NCI-H510A treated with DMSO at 0.1 percent for 48 hours (cell line): ENCODE measurements at places on chromosomes 5 and 9.

DNA sequence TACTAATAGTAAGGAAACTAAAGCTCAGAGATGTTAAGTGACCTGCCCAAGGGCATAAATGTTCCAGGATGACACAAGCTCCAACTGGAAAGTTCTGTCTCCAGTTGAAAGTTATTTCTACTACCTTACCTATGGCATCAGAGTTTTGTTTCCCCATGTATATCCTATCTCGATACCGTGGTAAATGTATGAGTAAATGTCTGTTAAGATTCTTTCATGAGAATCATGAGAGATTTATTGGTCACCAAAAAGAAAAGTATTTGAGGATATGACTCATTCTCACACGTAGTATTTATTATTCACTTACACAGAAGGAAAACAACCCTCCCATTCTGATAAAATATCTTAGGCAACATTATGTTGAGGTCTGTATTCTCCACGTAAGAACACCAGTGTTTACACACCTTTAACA, 11.1 kb upstream of the SHOC1 start:
- peak; percentile 21 for DNase-seq

- DNase-seq: peak; percentile 25
Observed at GRCh38 chr5:97037819-97038218, 101.9 kb downstream of the LNPEP start.

- peak; percentile 9 for DNase-seq
Observed at GRCh38 chr5:166370928-166371690, 1920.3 kb upstream of the WWC1 start.

DNA sequence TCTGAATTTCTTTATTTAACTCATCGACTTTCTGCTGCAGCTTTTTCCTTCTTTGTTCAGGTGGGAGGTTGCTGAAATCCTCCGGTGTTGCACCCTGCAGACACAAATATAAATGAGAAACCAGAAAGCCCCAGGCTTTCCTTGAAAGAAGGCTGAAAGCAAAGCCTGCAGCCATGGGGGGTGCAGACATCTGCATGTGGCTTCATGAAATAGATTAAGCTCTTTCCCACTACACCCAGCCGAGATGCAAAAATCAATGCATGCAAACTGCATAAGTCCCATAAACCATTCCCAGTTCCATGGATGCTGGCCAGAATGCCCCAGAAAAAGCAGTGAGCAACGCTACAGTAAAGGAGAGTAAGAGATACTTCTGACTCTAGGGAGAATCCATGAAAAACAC, 73.6 kb downstream of the USP20 start:
- DNase-seq: no peak

DNA sequence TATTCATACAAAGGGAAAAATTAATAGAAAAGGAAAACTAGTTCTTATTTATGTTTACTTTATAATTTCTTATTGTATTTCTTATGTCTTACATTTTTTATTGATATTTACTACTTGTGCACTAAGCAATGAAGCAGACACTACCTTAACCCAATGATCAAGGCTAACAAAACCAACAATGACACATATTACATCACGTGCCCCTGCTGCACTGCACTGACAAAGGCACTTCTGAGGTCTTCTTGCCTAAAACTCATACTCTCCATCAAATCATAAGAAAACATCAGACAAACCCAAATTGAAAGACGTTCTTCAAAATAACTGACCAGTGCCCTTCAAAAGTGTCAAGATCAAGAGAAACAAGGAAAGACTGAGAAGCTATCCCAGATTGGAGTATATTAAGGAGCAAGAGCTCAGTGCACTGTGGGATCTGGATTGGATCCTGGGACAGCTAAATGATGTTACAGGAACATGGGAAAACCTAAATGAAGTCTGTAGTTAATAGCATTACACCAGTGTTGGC, 230.9 kb downstream of the AUH start:
- DNase-seq: no peak

GRCh38 chr9:112072721-112073638, 102.1 kb downstream of the SUSD1 start:
- peak; percentile 14 for DNase-seq

GRCh38 chr9:92657296-92658094, 12.4 kb downstream of the IPPK start:
- DNase-seq: no peak

DNA sequence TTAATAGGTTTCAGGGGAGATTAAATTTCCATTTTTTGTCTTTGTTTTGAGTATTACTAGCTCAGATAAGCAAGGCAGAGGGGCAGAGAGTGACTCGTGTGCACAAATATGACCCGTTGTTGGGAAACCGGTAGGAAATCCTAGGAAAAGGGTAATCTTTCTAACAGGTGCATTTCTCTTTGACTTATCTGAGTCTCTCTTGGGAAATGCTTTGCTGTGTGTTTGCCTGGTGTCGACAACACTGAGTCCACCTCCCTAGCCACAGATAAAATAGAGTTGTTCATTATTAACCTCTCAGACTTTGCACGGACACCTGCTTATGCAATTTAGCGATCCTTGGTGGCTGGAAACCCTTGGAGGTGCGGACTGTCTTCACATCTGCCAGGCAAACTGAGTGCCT, 164.2 kb downstream of the FGF1 start:
- no peak for DNase-seq

DNA sequence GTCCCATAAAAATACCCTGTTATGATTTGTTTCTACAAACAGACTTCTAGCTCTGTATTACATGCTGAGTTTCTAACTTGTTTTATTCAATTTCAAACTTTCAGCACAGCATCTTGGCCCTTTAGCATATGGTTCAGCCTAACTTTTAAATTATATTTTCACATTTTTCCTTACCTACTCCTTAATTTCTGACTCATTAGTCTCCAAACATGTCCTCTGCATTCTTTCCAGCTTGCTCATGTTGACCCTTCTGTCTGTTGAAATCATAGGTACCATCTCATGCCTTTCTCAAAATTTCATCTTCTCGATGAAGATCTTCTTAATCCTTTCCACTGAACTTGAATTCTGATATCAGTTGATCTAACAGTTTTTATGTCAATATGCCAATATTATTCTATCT, 200.9 kb upstream of the RIOK2 start:
- DNase-seq: no peak

GRCh38 chr9:37036776-37037502, 2.9 kb upstream of the PAX5 start:
- peak; percentile 42 for DNase-seq

GRCh38 chr5:158223054-158223600, 364.2 kb upstream of the CLINT1 start:
- no peak for DNase-seq

GRCh38 chr5:42944989-42945388, 95.1 kb downstream of the ANXA2R start:
- no peak for DNase-seq

GRCh38 chr9:2730971-2731370, 13.7 kb downstream of the KCNV2 start:
- DNase-seq: no peak

DNA sequence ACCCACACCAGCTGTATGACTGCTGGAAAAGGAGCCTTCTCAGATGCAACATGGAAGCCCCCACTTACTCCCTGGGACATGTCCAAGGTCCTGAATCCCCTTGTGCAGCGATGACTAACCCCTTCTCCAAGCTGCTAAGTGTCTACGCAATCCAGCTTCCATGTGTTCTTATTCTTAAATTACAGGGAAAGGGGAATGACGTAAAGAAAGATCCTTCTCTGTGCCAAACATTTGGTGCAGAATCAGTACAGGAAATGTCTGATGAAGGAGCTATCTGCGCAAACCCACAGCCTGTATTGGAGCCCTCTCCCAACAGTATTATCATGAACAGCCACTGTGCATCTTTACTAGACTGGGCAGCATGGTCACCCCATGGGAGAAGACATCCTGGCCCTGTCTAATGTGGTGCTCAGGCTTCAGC, 183.2 kb downstream of the FRMD3 start:
- no peak for DNase-seq

GRCh38 chr5:86881493-86882090, 263.9 kb downstream of the COX7C start:
- DNase-seq: no peak

- no peak for DNase-seq
Observed at GRCh38 chr5:125685771-125686170, 737.4 kb upstream of the GRAMD2B start.

- no peak for DNase-seq
Observed at GRCh38 chr9:133268335-133269056, 6.5 kb downstream of the ABO start.

DNA sequence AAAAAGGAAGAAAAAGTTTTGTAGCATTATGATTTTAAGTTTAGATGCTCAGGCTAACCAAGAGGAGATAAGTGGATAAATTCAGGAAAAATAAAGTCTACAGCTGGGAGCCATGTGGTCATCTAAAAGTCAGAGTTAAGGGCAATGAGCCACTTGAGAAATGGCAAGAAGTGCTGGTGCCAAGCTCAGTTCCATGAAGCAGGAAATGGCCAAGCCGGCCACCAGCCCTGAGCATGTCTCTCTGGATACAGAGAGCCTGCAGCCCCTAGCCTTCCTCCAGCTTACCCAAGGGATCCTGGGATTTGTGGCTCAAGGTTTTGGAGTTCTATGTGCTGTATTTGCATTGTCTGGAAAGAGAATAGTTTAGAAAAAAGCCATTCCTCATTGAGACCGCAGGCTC, 12.2 kb upstream of the S1PR3 start:
- DNase-seq: no peak

DNA sequence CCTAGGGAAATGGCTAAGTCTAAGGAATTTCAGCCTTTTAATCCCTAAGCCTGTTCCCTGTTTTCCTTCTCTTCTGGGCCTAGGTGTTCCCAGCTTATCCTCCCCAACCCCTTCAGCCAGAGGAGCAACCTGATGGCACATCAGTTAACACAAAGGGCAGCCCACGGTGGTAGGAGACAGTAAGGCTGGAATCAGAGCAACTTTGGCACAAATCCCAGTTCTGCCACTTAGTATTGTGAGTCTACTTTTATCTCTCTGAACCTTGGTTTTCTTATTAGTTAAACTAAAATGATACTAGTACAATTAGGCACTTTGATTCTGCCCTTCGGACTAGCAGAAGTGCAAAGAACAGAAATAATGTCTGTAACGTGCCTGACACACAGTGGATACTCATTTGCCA, 246.8 kb downstream of the SAXO1 start:
- DNase-seq: no peak

DNA sequence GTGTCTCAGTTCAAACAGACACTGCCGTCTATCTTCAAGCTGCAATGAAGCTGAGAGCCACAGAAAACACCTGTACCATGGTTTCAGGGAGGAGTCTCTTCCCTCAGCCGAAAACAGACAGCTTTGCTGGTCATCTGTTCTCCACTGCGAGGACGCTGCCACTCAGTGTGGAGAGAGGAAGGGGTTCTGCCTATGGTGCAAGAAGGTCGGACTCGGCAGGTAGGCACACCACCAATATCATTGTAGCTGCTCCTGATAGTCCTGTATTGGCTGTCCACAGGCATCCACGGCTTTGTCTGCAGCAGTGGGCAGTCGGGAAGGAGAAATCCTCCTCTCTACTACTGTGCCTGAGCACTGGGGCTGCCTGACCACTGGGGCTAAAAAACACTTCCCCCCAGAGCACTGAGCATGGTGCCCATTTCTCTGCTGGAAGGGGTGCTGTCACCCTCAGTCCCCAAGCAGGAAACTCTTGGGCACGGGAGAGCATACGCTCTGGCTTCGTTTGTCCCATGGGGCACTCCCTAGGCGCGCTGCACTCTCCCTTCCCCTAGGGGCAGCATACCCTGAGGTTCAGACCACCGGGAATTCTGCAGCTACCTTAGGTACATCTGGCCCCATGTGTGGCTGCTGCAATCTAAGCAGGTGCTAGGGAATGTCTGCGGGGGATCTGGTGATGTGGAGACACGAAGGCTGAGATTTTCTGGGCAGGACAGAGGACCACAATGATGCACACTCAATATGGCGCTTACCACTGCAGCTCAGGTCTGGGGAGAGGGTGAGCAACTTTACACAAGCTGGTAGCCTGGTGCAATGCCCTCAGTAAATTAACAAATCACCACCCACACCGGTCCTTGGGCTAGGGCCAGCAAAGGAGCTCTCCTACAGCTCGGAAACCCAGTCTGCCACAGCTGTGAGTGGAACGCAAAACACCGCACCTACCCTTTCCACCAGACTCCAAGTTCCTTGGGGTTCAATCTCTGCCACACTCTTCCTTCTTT, 880.9 kb upstream of the SEMA6A start:
- DNase-seq: peak; percentile 22

- DNase-seq: no peak
Observed at GRCh38 chr5:168302785-168303184, 11.3 kb downstream of the WWC1 start.

- DNase-seq: peak; percentile 50
Observed at GRCh38 chr9:34899535-34900158, 58.4 kb upstream of the PHF24 start.

- no peak for DNase-seq
Observed at GRCh38 chr5:6873359-6873758, 160.1 kb downstream of the TENT4A start.

DNA sequence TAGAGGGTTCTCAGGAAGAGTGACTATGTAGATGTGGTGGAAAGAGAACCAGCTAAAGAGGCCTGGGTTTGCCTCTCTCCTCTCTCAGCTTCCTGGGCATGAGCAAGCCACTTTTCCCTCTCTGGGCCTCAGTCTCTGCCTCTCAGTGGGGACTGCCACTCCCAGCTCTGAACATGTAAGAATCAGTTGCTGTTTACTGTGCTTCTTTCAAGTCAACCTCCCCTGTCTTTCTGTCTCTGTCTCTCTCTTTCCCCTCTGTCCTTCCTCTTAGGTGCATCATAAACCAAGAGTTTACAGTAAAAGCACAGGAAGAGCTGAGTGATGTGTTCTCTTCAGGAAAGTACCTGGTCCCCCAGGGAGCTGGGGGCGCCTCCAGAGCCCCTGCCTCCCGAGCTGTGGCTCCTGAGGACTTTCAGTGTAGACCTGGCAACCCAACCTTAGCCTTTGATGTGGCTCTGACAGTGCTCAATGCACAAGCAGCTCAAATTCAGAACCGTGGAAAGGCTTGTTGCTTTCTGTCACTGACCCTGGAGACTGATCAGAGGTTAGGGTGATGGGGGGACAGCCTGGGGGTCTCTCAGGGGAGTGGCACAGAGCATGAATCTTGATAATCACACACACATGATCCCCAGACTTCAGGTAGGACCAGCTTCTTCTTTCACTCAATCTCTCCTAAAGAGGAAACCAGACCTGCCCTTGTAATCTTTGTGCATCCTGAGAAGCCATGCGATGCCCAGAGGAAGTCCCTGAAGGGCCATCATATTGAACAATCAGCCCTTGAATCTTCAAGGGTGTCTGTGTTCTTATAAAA, 59.4 kb upstream of the TNFSF8 start:
- no peak for DNase-seq
